ENCODE measurements at places on chromosomes 7 and 10.

DNA sequence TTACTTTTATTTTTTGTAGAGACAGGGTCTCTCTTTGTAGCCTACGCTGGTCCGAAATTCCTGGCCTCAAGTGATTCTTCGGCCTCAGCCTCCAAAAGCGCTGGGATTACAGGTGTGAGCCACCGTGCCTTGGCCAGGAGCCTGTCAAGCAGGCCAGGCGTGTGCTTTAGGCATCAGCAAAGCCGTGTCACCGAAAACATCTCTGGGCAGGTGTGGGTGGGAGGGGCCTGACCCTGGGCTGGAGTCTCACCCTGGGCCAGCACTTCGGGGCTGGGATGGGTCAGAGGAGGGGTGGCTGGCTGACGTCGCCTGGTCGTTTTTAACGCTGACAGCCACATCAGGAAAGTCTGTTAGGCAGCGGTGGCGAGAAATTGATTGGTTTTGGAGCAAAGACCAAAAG, 80.9 kb downstream of the UNCX start:
- no peak for DNase-seq

GRCh38 chr7:138776166-138776833, 21.5 kb upstream of the TMEM213 start:
- no peak for DNase-seq

GRCh38 chr10:44385696-44386441, 972 bp upstream of the CXCL12 start:
- no peak for DNase-seq

DNA sequence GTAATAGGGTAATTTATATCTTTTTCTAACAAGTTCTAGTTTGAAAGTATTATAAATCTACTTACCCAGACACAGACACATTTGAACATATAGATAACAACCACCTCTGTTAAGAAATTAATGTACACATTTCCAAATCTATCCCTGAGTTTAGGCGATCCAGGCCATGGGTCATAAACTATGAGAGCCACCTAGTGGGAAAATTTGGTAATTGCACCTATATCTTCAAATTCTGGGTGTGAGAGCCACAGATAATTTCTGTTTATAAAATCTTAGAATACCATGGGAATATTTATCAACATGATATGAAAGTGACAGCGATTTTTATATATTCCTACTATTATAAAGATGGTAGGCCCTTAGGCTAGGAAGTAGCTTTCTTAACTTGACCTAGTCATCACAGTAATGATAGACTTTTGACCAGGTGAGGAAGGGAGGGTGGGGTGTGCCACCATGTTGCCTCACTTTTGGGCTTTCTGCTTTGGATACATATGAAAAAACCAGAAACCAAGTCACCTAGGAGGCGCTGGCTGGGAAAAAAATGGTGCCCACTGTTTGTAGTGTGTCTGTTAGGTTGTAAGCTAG, 8.0 kb upstream of the EPHA1 start:
- DNase-seq, result peak; percentile 11

- no peak for DNase-seq
These were observed 1150.3 kb downstream of the TYW1 start for GRCh38 chr7:68146983-68147382.
